ENCODE measurements at places on chromosomes 16 and 17.

GRCh38 chr17:66555605-66556004 is 253.2 kb downstream of the PRKCA start:
- no peak for DNase-seq

DNA sequence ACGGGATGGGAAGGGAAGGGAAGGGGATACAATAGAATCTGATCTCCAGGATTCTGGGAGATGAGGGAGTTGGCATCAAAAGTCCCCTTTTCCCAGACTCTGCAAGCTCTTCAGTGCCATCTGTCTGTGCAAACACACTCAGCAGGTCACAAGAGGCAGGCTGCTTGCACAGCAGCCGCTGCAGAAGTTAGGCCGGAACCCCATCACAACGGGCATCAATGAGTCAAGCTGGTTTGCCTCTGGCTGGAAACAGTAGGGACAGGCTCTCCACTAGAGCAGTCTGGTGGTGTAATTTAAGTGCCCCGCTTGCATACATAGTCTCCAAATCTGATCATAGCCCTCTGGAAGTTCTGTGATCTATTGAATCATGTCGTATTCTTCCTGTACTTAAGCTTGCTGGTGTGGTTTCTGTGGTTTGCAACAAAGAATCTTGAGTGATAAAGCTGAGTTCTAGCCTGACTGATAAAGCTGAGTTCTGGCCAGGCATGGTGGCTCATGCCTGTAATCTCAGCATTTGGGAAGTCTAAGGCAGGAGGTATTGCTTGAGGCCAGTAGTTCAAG is 33.7 kb upstream of the KDM8 start:
- no peak for DNase-seq

- DNase-seq: peak; percentile 93
Measured at GRCh38 chr17:78253946-78254672, 22.7 kb downstream of the TMEM235 start.

DNA sequence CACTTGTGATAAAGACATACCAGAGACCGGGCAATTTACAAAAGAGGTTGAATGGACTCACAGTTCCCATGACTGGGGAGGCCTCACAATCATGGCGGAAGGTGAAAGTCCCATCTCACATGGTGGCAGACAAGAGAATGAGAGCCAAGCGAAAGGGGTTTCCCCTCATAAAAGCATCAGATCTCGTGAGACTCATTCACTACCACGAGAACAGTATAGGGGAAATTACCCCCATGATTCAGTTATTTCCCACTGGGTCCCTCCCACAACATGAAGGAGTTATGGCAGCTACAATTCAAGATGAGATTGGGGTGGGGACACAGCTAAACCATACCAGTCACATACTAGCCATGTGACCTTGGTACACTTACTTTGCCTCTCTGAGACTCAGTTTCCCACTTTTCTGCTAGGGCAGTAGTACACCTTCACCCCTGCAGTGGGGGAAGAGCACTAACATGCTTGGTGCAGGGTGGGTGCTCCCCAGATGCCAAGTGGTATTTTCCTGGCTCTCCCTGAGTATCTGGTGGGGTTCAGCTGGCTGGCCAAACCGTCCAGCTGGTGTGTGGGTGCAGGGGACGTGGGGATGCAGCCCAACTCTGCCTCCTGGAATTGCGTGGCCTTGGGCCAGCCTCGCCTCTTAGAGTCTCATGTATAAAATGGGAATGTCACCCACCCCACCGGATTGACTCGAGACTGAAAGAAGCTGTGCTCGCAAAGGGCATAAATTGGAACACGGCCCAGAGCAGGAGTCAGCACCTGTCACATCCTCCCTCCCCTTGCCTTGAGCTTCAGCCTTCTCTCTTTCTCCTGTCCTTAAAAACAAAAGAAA is 364.1 kb downstream of the CPPED1 start:
- DNase-seq: no peak

DNA sequence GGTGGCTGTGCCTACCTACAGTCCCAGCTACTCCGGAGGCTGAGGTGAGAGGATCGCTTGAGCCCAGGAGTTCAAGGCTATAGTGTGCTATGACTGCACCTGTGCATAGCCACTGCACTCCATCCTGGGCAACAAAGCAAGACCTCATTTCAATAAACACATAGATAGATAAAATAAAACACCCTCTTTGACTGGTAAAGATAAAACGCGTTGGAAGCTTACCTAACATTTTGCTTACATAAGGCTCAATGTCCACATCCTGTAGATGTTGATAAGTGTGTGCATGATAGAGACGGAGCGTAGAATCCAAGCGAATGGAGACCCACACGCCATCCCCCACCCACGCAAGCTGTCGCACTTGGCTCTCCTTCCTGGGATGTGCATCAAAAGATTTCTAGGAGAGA is 113.4 kb upstream of the TOB1 start:
- DNase-seq: no peak

- DNase-seq: no peak
Measured at GRCh38 chr16:30846649-30847402, 47.1 kb downstream of the BCL7C start.

GRCh38 chr16:27538528-27538927 is 11.2 kb downstream of the GTF3C1 start:
- no peak for DNase-seq

DNA sequence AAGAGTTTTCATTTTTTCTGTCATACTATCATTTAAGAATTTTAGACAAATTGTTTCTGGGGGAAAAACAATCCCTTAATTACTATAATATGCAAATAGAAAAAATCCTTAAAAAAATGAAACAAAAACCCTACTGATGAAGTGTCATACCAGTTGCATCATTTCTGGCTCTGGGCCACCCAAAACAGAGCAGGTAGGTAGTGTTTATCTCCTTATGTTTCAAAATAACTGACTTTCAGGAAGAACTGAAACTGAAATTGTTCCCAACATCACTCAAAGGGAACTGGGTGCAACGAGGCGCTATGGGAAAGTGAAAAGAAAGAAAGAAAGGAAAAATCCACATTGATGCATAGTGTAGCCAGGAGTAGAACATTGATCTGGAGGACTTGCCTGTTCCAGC is 653.1 kb upstream of the SOX9 start:
- DNase-seq: no peak

GRCh38 chr17:1177016-1177700 is 2.6 kb downstream of the ABR start:
- no peak for DNase-seq

- DNase-seq: no peak
Measured at GRCh38 chr16:913817-914439, 56.9 kb downstream of the LMF1 start.

GRCh38 chr17:78523934-78524655 is 53.1 kb downstream of the DNAH17 start:
- no peak for DNase-seq

GRCh38 chr16:61149709-61150108 is 886.5 kb downstream of the CDH8 start:
- DNase-seq: no peak

DNA sequence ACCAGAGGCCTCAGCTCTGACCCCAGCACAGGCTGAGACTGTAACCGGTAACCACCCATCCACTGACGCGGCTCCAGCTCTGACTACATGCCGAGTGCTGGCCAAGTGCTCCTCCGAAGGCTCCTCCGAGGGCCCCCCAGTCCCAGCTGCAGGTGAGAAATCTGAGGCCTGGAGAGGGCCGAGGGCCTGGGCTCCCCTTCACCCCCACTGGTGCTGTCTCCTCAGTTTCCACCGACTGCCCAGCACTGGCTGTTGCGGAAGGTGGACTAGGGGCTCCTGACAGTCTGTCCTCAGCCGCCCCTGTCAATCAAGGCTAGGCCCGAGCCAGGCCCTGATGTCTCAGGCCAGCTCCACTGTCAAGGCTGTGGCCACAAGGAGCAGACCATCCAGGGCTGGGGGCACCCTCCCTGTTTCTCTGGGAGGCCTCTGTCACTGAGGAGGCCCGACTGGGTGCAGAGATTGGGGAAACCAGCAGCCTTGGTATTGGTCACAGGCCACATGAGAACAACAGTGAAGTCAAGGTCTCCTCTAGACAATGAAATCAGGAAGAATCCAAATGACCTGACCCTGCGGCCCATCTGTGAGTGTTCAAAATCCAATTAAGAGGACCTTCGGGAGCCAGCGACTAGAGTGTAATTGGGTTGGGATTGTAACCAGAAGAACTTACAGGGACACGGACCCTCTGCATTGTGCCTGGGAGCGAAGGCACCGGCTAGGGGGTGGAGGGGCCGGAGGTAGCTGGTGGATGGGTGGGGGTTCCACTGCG is 5.1 kb downstream of the TMEM235 start:
- DNase-seq: no peak

DNA sequence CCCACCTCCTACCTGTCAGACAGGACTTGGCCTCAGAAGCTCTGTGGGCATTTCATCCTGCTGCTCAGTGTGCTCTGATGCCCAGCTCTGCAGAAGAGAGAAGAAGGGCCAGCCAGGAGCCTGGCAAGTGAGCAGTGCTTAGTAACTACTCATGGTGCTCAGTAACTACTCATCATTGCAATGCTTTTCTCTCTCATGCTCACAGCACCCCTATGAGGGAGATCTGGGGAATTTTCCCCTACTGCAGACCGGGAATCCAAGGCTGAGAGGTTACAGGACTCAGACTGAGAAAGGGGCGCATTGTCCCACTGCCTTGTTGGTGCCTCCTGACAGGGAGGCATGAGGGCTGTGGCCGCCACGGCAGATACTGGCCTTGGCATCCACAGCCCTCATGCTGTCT is 261.1 kb downstream of the C16orf95 start:
- no peak for DNase-seq

DNA sequence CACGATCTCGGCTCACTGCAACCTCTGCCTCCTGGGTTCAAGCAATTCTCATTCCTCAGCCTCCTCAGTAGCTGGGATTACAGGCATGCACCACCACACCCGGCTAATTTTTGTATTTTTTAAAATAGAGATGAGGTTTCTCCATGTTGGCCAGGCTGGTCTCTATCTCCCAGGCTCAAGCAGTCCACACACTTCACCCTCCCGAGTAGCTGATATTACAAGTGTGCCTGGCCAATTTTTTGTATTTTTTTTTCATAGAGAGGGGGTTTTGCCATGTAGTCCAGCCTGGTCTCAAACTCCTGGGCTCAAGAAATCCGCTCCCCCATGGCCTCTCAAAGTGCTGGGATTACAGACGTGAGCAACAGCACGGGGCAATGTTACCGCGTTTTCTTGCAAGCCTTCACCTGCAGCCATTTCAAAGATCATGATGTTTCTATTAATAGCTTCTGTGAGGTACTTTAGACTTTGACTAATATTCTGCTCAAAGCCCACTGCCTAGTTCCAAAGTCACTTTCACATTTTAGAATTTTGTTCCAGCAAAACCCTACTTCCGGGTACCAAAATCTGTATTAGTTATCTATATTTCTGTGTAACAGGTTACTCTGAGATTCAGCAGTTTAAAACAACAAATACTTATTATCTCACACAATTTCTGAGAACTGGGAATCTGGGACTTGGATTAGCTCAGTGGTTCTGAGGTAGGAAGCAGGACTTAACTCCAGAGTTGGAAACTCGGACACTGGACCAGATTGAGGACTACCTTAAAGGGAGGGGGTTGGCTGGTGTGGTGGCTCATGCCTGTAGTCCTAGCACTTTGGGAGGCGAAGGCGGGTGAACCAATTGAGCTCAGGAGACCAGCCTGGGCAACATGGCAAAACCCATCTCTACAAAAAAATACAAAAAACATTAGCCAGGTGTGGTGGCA is 12.0 kb upstream of the MED13 start:
- no peak for DNase-seq

DNA sequence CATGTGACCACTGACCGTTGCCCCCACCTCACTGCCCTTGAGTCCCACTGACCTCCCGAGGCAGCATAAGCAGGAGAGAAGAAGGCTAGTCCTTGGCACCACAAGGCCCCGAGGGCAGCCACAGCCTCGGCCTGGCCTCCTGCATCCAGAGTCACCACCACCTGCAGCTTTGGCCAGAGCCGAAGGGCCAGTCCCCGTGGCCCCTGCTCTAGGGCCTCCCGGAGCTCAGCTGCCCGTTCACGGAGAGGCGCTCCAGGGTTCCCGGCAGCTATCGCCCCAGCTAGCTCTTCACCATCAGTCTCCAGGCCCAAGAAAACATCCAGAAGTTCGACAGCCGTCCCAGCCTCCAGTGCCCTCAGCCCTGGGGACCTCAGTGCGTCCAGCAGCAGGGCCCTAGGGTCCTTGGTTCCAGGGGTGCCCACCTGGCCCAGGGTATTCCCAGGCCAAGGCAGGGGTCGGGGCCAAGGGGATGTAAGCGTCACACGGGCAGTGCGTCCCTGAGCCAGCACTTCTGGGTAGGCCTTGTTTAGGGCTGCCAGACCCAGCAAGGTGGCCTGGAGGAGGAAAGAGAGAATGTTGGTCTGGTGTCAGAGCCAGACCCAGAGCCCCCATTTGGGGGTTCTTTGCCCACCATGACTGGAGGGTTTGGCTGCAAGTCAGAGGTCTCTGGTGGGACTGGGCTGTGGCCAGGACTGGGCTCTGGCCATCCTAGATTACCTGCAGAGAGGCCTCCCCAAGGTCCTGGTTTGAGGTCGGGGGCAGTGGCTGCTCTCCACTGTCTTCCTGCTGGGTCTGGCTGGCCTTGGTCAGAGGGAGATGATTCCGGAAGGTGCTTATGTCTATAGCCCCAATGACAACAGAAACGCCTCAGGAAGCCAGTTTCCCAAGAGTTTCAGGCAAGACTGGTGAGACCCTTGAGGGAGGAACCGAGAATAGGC is 1.8 kb downstream of the GHDC start:
- DNase-seq: no peak

- DNase-seq: no peak
Measured at GRCh38 chr16:71645450-71645849, 19.5 kb downstream of the MARVELD3 start.

DNA sequence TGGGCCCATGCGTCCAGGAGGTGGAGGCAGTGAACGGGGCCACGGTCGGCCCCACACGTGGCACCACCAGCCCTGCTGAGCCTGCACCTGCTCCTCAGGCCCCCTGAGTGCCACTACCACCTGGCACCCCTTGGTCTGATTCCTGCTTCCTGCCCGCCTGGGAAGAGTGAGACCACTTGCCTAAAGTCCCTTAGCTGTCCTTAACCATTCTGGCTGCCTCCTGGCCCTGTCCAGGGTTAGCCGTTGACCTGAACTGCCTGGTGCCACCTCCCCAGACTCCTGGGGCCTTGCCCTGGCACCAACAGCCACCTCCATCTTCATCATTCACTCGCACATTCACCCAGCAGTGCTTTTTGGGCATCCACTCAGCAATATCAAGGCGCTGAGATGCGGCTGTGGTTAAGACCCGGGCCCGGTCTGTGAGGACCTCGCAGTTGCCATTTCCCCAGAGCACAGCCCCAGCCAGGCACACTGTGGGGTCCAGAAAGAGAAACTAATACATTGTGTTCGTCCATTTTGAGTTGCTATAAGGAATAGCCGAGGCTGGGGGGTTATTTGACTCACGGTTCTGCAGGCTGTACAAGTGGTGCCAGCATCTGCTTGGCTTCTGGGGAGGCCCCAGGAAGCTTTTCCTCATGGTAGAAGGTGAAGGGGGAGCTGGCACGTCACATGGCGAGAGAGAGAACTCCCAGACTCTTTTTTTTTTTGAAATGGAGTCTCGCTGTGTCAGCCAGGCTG is 318.4 kb downstream of the SEC14L1 start:
- no peak for DNase-seq

GRCh38 chr16:88662843-88663606 is at the start of gene MVD:
MVD (minus strand) TSS chr16:88663091; CDS start chr16:88663080, 11 bp downstream.
- DNase-seq: peak; percentile 97

Data from renal pelvis (tissue), 12 donors.